NCI-H1436 treated with DMSO at 0.1 percent for 48 hours (cell line): ENCODE measurements at places on chromosomes 6 and 20.

DNA sequence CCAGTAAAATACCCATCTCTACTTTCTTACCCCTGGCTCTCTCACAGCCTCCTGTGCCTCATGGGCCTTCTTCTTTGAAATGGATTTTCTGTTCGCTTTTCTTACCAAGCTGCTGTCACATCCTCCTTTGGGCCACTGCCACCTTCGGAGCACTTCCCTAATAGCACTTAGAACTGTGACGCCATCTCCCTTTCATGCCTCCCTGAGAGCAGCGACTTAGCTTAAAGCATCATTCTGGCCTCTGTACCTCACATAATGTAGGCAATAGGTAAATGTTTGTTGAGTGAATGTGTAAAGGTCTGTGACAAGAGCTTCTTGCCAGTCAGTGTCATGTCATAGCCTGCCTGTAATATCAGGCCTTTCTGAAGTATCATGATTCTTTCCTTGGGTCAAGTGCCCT, 78.8 kb downstream of the ADGRG6 start:
- no peak for DNase-seq

- peak; percentile 88 for DNase-seq
Observed at GRCh38 chr6:21022343-21023107, 488.3 kb downstream of the CDKAL1 start.

- no peak for DNase-seq
Observed at GRCh38 chr20:10745790-10746189, 72.0 kb upstream of the JAG1 start.

GRCh38 chr20:37296371-37296770, 6.9 kb downstream of the MANBAL start:
- DNase-seq, result no peak

GRCh38 chr6:20463396-20463795, 61.7 kb downstream of the E2F3 start:
- DNase-seq, result no peak

GRCh38 chr6:127792616-127793015, 108.2 kb downstream of the THEMIS start:
- DNase-seq, result no peak

DNA sequence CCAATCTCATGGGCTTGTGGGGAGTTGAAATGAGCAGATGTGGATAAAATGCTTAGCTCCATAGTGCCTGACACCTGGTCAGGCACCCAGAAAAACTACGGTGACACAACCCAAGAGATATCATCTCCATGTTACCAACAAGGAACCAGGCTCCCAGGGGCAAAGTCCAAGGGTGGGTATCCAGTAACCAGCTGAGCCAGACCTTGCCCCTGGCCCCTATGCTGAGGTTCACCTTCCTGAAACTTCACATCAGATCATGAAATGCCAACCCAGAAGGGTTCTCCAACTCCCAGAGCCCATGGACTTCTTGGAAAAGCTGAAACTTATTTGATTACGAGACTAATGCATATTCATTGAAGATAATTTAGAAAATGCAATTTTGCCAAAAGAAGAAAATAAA, 141.8 kb upstream of the KCNG1 start:
- no peak for DNase-seq

GRCh38 chr20:44714701-44715498, at the start of gene CCN5:
TSS of gene CCN5 (plus strand) at chr20:44715369. CDS start at chr20:44715391, 22 bp downstream.
- no peak for DNase-seq

DNA sequence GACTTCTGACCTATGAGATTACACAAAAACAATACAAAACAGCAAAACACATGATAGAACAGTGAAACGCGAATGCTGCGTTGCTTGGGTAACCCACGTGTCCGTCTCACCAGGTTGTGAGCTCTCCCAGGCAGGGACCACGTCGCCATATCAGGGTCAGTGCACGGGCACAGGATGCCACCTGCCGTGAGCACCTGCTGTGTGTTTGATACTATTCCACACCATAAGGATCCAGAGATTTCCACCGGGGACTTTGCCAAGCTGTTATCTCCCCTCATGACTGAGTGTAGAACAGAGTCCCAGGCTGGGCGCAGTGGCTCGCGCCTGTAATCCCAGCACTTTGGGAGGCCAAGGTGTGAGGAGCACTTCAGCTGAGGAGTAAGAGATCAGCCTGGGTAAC, 288.0 kb downstream of the BMP7 start:
- no peak for DNase-seq
